NCI-H187 treated with DMSO at 0.1 percent for 48 hours (cell line): ENCODE measurements at places on chromosomes 7 and 10.

- no peak for DNase-seq
Measured at GRCh38 chr10:128516180-128516579, 390.0 kb upstream of the MKI67 start.

DNA sequence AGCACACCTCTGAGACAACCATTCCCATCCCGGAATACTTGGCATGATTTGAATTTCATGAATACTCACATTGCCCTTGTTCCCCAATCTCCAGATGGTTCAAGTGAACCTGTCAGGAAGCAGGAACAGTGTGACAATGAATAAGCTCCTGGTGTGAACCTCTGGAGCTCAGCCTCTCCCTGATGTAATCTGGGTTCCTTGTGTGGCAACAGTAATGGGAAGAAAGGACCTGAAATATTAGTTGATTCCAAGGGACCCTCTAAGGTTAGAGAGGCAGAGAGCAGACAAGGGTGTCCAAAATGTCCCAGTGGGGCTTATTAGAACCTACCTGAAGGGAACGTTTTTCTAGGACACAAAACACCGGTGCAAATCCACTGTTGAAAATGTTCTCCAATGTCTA, 8.5 kb downstream of the OR2A7 start:
- DNase-seq: no peak

DNA sequence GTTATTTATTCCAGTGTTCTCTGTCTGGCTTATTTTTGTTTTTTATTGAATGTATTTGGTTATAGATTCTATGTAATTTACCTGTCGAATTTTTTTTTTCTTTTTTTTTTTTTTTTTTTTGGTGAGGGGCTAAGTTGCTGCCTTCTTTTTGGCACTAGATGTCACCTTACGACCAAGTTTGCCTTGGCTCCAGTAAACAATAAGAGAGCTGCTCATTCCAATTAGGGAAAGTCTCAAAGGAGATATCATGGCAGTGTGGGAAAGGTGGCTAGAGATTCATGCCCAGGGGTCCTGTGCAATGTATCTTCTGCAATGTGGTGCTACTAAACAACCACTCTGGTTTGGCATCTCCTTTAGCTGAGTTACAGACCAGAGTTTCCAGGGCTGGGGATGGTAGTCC, 84.0 kb downstream of the PTPN20 start:
- no peak for DNase-seq

GRCh38 chr10:68938117-68938516, 17.9 kb upstream of the DDX21 start:
- DNase-seq: no peak

DNA sequence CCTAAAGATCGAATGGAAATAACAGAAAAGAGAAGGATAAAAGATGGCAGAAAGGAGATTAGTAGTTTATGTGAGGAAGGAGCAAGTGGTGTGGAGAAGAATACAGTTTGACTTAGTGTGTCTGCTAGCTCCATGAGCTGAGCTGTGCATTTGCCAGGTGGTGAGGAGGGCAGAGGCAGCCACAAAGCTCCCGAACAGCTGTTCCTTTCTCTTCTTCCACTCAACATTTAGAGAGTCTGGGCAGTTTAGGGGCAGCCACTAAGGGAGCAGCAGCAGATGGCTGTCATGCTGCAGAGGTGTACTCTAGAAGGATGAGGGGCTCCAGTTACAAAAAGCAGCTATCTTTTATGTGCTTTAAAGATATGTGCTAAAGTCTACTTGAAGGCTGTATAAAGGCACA, 674.4 kb downstream of the GRM8 start:
- DNase-seq: peak; percentile 96

GRCh38 chr10:32889631-32890212, 68.3 kb downstream of the ITGB1 start:
- no peak for DNase-seq

DNA sequence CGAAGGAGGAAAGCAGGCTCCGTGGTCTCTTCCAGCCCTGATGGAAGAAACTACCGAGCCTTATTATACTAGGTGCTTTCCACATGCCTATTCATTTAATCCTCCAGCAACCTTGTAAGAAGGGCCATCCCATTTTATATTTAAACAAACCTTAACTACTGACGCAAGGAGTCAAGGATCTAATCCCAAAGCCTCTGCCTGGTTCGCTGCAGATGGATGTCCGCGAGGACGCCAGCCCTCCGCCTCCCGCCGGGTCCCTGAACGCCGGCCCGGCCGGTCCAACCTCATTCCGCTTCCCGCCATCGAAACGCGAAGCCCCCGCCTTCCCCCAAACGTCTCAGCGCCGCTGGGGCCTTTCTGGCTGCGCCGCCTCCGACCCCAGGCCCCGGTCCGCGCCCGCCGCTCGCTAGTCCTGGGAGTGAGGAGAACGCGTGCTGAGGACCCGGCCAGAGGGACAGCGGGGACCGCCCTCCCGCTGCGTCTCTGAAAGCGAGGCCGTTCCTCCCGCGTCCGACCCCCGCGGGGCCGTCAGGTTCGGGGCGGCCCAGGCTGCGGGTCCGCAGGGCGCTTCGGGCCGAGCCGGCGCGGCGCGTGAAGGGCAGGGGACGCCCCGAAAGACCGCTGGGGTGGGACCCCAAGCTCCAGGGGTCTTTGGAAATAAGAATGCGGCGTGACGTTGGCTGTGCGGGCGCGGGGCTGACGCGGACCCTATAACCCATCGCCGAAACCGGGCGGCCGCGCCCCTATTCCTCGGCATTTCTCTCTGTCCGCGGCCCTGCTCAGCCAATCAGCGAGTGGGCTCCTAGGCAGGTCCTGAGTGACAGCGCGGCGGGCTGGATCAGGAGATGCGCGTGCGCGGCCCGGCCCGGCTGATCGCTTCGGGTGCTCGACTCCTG, at the start of gene ATP6V0E2:
Gene ATP6V0E2, plus strand, starts transcription at position 896 of the 896 bp plus-strand sequence. CDS start 97 bp downstream, outside the sequence.
- peak; percentile 73 for DNase-seq

GRCh38 chr10:22723343-22723779, 9.0 kb upstream of the PIP4K2A start:
- DNase-seq: no peak

DNA sequence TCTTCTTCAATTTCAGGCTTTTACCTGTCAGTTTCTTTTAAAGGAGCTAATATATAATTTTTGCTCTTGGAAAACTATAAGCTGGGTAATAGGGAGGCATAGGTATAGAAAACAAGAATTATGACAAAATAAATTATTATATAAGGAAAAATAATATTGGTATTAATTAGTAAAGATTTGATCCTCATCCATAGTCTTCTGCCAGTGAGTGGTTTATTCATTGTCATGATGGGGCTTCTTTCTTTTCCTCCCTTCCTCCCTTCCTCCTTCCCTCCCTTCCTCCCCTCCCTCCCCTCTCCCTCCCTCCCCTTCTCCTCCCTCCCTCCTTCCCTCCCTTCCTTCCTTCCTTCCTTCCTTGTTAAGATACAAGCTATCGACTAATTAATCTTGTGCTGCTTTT, 698.6 kb downstream of the SORCS3 start:
- DNase-seq: no peak

GRCh38 chr7:66974986-66975590, 20.3 kb downstream of the SBDS start:
- DNase-seq: no peak

DNA sequence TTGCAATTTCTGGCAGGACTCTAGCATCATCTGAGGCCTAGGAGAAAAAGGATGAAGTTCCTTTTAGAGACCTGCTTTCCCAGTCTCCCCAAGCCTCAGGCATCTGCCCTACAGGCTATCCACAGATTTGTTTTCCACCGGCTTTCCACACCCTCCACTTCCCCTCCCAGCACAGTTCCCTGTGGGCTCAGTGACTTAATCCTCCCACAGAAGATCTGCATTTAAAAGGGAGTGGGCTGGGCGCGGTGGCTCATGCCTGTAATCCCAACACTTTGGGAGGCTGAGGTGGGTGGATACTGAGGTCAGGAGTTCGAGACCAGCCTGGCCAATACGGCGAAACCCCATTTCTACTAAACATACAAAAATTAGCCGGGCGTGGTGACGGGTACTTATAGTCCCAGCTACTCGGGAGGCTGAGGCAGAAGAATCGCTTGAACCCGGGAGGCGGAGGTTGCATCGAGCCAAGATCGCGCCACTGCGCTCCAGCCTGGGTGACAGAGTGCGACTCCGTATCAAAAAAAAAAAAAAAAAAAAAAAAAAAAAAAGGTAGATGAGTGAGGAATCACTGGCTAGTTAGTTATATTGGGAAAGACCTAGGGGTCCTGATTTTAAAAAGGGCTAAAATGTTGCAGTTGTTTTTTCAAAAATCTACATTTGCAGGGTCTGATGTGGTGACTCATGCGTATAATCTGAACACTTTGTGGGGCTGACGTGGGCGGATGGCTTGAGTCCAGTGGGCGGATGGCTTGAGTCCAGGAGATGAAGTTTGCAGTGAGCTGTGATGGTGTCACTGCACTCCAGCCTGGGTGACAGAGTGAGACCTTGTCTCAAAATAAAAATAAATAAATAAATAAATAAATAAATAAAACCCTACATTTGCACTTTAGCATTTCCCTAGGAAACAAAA, 119.5 kb downstream of the BAMBI start:
- DNase-seq: no peak

DNA sequence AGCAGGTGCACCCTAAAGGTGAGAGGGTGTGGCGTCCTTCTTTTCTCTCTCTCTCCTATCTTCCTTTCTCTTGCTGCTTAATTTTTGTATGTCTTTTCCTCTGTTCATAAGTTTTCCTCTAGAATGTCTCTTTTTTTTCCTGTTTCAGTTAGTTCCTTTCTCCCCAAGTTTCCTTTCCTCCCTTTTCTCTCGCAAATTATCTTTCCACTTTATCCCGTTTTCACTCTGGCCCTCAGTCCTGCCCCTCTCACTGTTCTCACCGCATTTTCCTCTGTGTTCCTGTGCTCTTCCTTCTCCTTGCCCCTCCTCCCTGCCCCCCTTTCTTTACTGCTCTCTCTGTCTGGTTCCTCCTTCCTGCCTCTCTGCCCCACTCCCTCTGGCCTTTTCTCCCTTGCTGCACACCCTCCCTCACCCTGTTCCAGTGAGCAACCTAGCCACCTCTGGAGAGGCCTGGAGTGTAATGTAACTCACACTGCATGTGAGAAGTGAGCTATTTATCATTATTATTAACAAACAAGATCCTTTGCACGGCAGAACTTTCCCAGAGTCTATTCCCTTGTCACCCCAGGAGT, 158.5 kb downstream of the C10orf105 start:
- DNase-seq: no peak

DNA sequence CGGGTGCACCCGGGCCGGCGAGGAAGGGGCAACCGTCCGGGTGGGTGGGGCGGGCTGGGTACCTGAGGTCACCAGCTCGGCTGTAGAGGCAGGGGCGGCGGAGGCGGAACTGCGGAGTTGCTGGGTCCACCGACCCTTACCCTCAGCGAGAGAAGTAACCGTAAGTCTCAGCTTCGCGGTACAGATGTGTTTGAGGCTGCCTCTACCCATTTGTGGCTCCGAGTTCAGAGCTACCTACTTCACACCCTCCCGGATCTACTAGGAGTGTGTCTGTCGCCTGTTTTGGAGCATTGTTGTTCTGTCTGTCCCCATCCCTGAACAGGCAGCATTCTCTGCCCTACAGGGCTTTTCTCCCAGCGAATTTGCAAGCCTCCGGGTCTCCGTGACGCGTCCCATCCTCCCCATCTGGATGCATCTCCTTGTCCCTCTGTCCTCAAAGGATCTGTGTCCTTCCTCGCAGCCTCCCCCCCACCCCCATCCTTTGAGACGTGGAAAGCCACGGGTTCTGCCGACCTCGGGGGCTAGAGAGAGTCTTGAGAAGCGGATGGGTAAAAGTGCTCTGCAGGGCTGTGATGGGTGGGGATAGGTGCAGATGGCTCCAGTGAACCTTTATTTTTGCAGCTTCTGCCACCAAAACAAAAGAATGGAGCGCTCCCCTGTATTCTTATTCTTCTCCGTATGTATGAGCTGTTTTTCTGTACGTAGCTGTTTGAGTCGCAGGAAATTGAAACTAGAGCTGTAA, 757 bp downstream of the ANKIB1 start:
- no peak for DNase-seq

- no peak for DNase-seq
Measured at GRCh38 chr7:83065714-83066113, 97.0 kb downstream of the PCLO start.

- DNase-seq: no peak
Measured at GRCh38 chr10:34231441-34232180, 583.5 kb downstream of the PARD3 start.

DNA sequence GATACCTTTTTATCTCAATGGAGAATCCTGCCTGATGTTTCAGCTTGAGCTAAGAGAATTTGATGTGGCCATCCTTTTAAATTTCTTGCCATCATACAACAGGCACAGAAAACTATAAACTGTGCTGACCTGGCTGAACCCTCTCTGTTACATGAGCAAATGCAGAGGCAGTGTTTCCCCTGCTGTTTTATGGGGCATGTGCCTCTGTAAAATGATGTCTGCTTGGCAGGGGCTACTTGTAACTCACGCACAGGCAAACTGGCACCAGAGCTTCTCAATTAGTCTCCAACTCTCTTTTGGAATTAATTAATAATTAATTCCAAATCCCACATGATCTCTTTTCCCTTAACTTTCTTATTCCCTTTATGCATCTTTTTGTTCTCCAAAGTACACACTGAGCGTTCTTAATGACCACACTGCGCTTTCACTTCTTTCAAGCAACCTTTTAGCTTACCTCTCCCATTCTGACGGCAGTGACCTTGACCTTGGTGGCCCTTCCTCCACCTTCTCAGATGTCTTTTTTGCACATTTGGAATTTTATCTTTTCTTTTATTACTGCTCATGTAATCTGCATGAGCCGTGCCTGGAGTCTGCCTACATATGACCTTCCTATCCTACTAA, 334.0 kb downstream of the PLXNA4 start:
- no peak for DNase-seq

DNA sequence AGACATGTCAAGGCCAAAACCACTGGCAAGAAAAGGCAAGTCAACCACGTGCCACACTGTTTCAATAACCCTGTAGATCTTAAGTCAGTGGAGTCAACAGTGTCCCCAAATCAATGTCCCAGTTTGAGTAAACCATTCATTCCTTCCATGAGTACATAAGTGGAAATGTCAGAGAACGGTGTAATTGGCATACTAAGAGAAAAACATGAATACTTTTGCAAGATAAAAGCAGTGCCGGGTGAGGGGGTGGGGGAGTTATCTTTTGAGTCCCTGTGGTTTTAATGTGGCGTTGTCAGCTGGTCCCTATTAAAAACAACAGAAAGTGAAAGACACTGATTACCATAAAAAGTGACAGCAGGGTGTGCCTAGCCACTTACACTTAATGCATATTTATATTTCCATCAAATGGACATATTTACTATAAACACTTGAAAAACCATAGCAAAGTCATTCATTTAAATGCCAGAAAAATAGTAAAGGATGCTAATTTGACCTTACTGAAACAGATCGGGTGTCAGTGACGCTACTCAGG, 37.8 kb downstream of the RSU1 start:
- DNase-seq: no peak

- DNase-seq: no peak
Measured at GRCh38 chr7:111903797-111904196, 302.4 kb downstream of the DOCK4 start.

GRCh38 chr10:123792248-123792978, 99.2 kb downstream of the CPXM2 start:
- DNase-seq: no peak

GRCh38 chr7:120628251-120628650, 229.7 kb downstream of the TSPAN12 start:
- no peak for DNase-seq

GRCh38 chr10:68125772-68126171, 16.5 kb downstream of the MYPN start:
- no peak for DNase-seq
